ENCODE measurements at places on chromosomes 5 and 9. TPM values are rescaled to one million over a fixed set of nuclear protein-coding genes. Genes with fewer than 3 reads are reported as not detected.

DNA sequence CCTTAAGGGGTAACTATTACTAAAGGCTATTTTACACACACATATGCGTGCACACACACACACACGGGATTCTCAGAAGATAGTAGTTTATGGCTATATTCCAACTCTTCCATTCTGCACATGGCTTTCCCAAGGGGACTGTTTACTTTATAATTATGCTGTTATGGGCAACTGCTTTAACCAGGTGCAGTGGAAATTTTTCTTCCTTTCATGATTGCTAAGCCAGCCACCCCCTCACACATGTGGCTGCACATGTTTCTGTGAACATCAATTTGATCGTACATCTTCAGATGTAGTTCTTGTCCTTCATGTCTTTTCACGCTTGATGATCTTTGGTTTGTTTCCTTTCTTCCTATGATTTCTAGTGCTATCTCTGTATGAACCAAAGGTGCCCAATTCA lies 37.0 kb downstream of the MRPS30 start:
- no peak overlapping the region for H3K27ac ChIP-seq
- peaks cover 2% of the 10 kb centered on the region for H3K27me3 ChIP-seq
- H3K4me1 ChIP-seq: no peaks in the 10 kb centered on the region
- no peak overlapping the region for H3K4me3 ChIP-seq
- H3K36me3 ChIP-seq: no peaks in the 10 kb centered on the region
- no peak for DNase-seq

DNA sequence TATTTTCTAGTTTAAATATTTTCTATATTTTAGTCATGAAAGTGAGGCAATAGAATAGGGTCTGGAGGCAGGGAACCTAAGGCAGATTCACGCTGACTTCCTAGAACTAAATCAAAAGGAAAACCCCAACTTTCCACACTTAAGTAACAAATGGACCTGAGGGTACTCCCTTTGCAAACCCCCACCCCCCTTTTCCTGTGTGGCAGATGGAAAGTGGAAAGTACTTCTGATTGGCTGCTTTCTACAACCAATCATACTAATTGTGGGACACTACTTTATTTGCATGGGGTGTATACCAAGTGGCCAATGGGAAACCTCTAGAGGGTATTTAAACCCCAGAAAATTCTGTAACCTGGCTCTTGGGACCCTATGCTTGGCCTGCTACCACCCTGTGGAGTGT lies 4.8 kb upstream of the CENPH start:
- H3K27ac ChIP-seq: no peak overlapping the region
- peaks cover 9% of the 10 kb centered on the region for H3K4me1 ChIP-seq
- no peaks in the 10 kb centered on the region for H3K27me3 ChIP-seq
- DNase-seq: no peak
- H3K4me3 ChIP-seq: no peak overlapping the region
- H3K36me3 ChIP-seq: no peaks in the 10 kb centered on the region

DNA sequence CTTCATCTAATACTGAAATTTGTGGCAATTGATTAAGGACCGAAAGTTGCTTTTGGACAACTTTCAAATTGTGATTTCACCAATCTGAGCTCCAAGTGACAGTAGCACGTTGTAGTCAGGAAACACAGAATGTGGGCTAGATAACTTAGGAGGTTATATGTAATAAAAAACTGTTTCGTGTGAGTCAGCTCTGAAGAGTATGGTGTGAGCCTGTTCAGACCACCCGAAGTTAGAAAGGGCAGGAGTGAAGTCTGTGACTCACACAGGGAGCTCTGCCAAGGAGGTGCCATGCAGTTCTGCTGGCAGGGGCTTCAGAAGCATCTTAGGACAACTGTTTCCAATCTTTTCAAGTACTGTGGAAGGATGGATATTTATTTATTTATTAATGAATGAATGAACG lies 16.4 kb upstream of the ZBTB34 start:
- no peak for DNase-seq
- H3K27me3 ChIP-seq: no peaks in the 10 kb centered on the region
- H3K36me3 ChIP-seq: no peaks in the 10 kb centered on the region
- H3K4me3 ChIP-seq: no peak overlapping the region
- no peak overlapping the region for H3K27ac ChIP-seq

- H3K4me3 ChIP-seq: peak overlapping the region; percentile 45
- no peaks in the 10 kb centered on the region for H3K27me3 ChIP-seq
- H3K27ac ChIP-seq: peak overlapping the region; percentile 94
- peaks cover 40% of the 10 kb centered on the region for H3K4me1 ChIP-seq
Observed at GRCh38 chr5:87074934-87075541, 192.6 kb upstream of the RASA1 start.

GRCh38 chr5:165327631-165328030 lies 1822.2 kb downstream of the MAT2B start:
- H3K27me3 ChIP-seq: no peaks in the 10 kb centered on the region
- DNase-seq: no peak
- H3K4me1 ChIP-seq: no peaks in the 10 kb centered on the region
- no peaks in the 10 kb centered on the region for H3K36me3 ChIP-seq
- no peak overlapping the region for H3K27ac ChIP-seq
- H3K4me3 ChIP-seq: no peak overlapping the region

GRCh38 chr9:114288193-114289091 lies 34.5 kb upstream of the ORM1 start:
- no peaks in the 10 kb centered on the region for H3K36me3 ChIP-seq
- peaks cover 4% of the 10 kb centered on the region for H3K4me1 ChIP-seq
- H3K27ac ChIP-seq: no peak overlapping the region

DNA sequence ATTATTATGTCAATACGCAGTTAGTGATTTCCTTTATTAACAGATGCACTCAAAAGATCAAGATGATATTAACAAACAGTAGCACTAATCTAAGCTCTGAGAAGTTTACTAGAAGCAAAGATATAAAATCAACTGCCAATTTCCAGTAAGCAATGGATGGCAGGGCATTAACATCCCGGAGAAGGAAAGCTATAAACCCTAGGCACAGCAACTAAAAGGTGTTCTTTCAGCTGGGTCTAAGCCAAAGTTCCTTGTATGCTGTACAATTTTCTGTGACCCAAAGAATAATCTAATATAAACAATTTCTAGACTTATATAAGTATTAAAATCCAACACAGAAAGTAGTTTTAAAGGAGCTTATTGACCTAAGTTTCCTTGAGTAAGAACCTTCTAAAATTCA lies 39.4 kb downstream of the PJA2 start:
- DNase-seq: no peak
- no peaks in the 10 kb centered on the region for H3K27me3 ChIP-seq
- peaks cover 54% of the 10 kb centered on the region for H3K36me3 ChIP-seq

DNA sequence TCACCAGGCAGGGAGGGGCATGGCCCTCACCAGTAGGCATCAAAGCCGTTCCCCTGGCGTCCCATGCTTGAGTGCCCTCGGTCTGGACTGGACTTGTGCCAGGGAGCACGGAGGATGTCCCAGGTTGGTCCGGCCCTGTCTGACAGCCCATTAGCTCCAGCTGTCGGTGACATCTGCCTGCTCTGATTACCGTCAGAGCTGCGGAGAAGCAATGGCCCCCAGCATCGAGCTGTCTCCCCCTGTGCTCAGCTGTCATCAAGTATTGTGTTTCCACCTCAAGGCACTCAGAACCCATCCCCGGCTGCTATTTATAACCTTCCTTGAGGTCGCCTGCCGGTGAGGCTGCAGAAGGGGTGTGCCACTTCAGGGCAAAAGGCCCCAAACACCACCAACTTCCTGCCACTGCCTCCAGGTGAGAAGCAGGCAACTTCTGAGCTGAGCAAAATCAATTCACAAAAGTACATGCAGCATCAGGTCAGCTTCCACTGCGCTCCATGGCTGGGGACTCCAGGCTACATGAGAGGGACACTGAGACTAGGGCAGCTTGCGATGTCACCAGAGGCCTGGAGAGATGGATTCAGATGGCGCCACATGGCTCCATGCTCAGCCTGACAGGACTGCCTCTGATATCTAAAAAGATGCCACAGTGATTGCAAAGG lies 142.7 kb downstream of the C5orf15 start:
- H3K4me3 ChIP-seq: no peak overlapping the region
- DNase-seq: peak; percentile 54
- H3K27me3 ChIP-seq: peaks cover 5% of the 10 kb centered on the region
- peaks cover 30% of the 10 kb centered on the region for H3K4me1 ChIP-seq

GRCh38 chr5:80355686-80356085 lies 35.9 kb downstream of the SPZ1 start:
- no peaks in the 10 kb centered on the region for H3K36me3 ChIP-seq
- H3K4me1 ChIP-seq: no peaks in the 10 kb centered on the region
- H3K27ac ChIP-seq: no peak overlapping the region
- H3K27me3 ChIP-seq: no peaks in the 10 kb centered on the region

DNA sequence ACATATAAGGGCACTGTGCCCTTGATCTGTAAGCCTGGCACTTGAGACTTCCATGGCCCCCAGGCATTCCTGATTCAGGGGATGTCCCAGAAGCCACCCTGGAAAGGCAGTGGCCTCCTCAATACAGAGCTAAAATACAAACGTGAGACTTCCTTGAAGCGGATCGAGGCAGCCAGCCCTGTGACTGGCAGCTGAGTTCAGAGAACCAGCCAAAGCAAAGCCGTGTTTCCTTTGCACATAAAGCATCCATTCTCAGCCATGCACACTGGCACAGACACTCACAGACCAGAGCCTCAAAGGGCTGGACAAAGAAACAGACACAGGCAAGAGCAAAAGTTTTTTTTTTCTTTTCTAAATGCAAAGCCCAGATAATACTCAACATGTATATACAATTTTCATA lies 18.8 kb upstream of the CPEB4 start:
- H3K27me3 ChIP-seq: no peaks in the 10 kb centered on the region
- no peak overlapping the region for H3K4me3 ChIP-seq
- H3K4me1 ChIP-seq: no peaks in the 10 kb centered on the region

DNA sequence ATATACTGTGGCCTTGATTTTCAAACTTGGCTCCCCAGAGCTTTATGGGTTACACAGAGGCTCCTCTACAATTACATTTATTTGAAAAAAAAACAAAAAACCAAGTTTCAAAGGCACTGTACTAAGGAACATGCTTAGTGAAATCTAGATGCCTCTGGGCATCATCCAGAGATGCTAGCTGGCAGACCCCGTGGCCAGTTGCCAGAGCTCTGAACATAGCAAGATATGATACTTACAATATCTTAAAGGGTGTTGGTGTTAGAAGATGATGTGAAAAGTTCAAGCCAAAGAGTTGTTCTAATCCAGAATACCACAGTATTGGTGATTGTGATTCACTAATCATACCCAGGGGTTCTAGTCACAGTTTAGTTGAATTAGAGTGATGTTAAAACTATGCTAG lies 87.8 kb downstream of the JAK2 start:
- DNase-seq: no peak
- no peak overlapping the region for H3K27ac ChIP-seq
- peaks cover 10% of the 10 kb centered on the region for H3K4me1 ChIP-seq
- H3K4me3 ChIP-seq: no peak overlapping the region

- H3K4me3 ChIP-seq: no peak overlapping the region
- H3K36me3 ChIP-seq: peaks cover 2% of the 10 kb centered on the region
- DNase-seq: no peak
- H3K4me1 ChIP-seq: no peaks in the 10 kb centered on the region
Observed at GRCh38 chr5:100575815-100576214, 40.6 kb downstream of the FAM174A start.

DNA sequence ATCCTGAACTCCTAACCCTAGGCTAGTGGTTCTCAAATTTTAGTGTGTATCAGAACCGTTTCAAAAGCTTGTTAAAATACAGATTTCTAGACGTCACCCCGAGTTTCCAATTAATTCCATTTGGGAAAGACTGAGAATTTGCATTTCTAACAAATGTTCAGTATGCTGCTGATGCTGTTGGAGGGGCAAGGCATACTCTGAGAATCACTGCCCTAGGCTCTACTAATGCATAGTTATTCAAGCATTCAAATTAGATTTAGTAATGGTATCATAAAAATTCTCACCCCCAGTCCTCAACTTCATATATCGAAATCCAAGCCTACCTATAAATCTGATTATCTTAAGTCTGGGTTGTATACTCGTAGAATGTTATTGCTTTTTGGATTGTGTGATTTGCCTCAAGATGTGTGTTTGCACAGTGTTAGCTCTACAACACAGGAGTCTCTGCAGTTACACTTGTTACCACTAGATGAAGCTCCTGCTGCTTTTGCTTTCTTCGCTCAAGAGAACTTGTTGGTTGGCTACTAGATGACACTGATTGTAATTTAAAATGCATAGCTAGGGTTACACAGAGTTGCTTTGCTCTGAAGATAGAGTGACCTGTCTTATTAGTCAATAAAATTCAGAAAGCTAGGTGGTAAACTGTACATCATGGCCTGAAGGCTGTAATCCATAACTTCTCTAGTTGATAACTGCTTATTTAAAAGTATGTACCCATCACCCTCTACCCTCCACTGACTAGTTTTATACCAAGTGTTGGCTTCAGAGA lies 7.5 kb upstream of the ERAP2 start:
- no peaks in the 10 kb centered on the region for H3K27me3 ChIP-seq
- no peaks in the 10 kb centered on the region for H3K36me3 ChIP-seq
- H3K4me1 ChIP-seq: peaks cover 53% of the 10 kb centered on the region
- H3K4me3 ChIP-seq: no peak overlapping the region
- peak overlapping the region; percentile 37 for H3K27ac ChIP-seq
- DNase-seq: peak; percentile 62

DNA sequence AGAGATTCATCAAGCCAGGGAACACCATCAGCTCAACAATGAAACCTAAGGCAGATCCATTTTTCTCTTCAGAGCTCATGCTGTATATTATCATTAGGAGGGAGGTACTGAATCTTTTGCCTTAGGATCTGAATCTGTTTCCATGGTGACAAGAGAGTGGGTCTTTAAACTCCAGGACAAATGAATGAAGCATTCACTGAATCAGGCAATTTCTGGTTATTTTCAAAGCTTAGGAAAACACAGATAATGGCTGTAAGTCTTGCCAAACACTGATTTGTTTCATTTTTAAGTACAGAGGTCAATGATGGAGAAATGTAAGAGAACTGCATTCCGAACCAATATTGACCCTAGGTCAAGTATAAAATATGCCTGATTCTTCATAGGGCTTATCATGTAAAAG lies 84.9 kb downstream of the GNA14 start:
- DNase-seq: no peak
- no peaks in the 10 kb centered on the region for H3K36me3 ChIP-seq
- no peak overlapping the region for H3K27ac ChIP-seq
- peaks cover 3% of the 10 kb centered on the region for H3K4me1 ChIP-seq
- no peak overlapping the region for H3K4me3 ChIP-seq

The PCDH12 gene
- 0.82 TPM for total RNA-seq

The FBXW11 gene
- total RNA-seq: 27.5 TPM

The PDE6A gene
- not detected for total RNA-seq

The AK1 gene
- 53.7 TPM for total RNA-seq

The MLANA gene
- not detected for total RNA-seq

The JAKMIP2 gene
- 5.3 TPM for total RNA-seq

The PDCD1LG2 gene
- total RNA-seq: 2.2 TPM

The HAPLN1 gene
- total RNA-seq: not detected

The SMIM33 gene
- total RNA-seq: 1.2 TPM

The SPEF2 gene
- 5.9 TPM for total RNA-seq

The NRARP gene
- 0.44 TPM for total RNA-seq
